NCI-H187 treated with DMSO at 0.1 percent for 48 hours (cell line): ENCODE measurements at places on chromosomes 6 and 20.

DNA sequence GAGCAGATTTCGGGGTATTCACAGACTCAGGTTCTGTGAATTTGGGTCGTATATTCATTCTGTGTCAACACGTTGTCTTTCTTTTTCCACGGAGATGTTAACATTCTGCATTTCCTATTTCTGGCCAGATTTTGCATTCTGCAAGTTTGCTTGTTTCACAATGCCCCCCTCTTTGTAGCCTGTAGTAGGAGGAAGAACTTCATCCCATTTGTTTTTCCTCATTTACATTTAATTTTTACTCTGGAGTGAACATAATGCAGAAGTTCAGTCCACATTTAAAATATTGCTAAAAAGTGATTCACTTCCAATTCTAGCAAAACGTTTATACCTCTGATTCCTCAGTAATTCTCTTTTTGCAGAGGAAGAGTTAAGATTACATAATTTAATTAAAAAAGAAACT is 12.9 kb downstream of the TAGAP start:
- DNase-seq = no peak

DNA sequence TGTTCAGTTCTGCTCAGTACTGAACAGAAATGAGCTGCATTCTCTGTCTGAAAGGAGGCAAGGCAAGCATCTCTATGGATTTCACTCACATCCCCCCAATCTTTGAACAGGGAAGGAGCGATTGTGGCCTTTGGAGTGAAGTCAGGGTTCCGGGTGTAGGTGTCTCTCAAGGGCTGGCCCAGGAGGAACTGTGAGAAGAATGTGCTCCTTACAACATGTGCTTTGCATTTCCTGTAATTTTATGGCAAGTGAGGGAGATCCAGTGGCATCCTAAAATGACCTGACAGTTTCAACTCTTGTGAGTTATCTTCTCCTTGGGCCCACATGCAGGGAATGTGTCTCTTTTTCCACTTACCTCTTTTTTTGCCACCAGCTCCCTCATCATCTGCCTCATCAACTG is 63.0 kb upstream of the RIN2 start:
- no peak for DNase-seq

GRCh38 chr6:163599136-163599535 is 184.6 kb downstream of the QKI start:
- DNase-seq = no peak

DNA sequence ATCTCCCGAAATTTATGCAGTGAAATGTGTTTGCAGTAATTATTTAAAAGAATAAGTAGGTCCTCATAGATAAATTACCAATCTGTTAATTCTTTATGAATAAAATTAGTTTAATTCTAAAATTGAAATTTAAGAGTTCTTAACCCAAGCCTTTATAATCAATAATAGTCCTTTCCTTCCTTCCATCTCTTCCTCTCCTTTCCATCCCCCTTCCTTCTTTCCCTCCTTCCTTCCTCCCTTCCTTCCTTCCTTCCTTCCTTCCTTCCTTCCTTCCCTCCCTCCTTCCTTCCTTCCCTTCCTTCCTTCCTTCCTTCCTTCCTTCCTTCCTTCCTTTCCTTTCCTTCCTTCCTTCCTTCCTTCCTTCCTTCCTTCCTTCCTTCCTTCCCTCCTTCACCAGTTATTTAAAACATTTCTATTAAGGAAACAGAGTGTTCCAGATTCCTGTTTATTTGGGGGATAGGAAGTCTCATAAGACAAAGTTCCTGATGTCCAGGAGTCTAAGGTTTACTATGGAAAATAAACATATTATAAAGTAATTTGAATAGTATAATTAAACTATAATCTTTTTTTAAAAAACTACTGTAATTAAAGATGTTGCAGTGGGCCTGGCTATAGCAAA is 285.3 kb upstream of the NOX3 start:
- no peak for DNase-seq

DNA sequence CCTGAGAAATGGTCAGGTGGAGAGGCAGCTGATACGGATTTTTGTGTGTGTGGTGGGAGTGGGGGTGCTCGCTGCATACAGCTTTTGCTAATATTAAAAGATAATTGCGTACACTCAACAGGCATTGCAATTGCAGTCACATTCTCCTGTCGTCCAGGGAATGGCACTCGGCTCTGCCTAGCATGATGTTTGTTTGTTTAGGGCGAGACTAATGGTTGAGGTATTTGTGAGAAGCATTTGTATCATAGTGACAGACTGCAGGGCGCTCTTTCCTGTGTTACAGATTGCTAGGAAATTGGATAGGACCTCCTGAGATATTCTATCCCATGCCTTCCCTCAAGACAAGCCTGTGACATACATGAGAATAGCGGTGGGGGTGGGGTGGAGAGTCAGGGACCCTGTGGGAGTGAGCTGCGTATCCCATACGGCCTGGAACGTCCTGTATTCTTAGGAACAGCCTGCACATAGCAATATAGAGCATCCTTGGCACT is 207.4 kb downstream of the SOX4 start:
- no peak for DNase-seq

- no peak for DNase-seq
Measured at GRCh38 chr6:11869672-11870340, 91.2 kb upstream of the ADTRP start.

DNA sequence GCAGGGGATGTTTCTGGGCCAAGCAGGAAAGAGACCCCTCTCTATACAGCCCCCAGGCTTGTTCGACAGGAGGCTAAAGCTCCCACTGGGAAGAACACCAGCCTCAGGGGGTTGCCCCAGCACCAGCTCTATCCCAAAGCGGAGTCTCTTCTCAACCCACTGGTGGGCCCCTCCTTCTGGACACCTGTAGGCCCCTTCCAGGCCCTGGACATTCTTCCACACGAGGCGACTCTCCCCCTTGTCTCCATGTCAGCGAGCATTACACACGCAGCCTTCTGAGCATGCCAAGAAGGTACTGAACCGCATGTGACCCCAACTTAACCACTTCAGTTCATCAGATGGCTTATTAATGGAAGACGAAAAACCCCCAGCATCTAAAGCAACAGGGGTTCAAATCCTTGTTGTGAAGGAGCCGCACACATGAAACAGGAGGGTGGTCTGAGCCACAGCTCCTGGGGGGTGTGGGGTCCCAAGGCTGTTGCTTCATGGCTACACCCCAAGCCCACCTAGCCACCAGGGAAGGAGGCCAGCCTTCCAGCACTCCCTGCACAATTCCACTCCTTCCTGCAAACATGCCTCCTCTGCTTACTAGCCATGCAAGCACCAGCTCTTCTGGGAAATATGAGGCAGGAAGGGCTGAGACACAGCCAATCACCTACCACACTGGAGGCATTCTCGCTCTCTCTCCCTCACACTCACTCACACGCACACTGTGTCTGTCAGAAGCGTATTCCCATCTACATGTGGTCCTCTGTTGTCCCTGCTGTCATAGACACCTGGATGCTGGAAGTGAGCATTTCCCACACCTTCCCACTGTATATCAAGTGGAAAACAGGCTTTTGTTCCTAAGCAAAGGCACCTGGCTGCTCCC is 104.5 kb downstream of the NOL4L start:
- DNase-seq = no peak

- DNase-seq = no peak
Measured at GRCh38 chr6:158157064-158157764, 10.8 kb downstream of the SERAC1 start.

- DNase-seq = no peak
Measured at GRCh38 chr20:8175741-8176675, 43.9 kb downstream of the PLCB1 start.

DNA sequence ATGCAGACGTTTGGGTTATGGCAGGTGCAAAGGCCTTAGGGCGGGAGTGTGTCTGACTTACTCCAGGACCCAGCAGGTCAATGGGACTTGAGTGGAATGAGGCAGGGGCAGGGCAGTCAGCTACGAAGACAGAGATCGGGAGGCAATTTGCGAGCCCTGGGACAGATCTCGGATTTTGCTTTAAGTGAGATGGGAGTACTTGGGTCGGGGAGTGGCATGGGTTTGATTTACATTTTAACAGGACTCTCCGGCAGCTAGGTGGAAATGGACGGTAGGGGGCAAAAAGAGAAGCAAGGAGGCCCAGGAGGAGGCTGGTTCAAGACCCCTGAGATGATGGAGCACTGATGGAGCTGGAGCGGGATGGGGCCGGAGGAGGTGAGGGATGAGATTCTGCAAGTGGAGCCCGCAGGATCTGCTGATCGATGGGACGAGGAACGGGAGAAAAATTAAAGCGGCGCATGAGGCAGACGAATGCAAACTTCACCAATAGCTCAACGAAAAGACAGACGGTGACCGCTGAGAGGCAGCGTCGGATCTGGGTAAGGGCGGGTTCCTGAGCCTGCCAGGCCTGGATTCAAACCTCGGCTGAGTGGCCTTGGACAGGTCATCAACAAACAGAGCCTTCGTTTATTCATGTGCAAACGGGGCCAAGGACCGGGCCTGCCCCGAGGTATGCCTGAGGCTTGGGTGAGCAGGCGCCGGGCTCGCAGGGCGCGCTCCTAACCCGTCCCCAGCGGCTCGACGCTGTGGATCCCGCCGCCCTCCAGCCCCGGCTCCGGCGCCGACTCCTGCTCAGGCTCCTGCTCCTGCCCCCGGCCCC is 756 bp upstream of the RBCK1 start:
- DNase-seq = peak; percentile 23

- DNase-seq = no peak
Measured at GRCh38 chr6:72825315-72825911, 203.5 kb downstream of the KCNQ5 start.

- DNase-seq = no peak
Measured at GRCh38 chr20:21389368-21389767, 8.0 kb downstream of the NKX2-4 start.

DNA sequence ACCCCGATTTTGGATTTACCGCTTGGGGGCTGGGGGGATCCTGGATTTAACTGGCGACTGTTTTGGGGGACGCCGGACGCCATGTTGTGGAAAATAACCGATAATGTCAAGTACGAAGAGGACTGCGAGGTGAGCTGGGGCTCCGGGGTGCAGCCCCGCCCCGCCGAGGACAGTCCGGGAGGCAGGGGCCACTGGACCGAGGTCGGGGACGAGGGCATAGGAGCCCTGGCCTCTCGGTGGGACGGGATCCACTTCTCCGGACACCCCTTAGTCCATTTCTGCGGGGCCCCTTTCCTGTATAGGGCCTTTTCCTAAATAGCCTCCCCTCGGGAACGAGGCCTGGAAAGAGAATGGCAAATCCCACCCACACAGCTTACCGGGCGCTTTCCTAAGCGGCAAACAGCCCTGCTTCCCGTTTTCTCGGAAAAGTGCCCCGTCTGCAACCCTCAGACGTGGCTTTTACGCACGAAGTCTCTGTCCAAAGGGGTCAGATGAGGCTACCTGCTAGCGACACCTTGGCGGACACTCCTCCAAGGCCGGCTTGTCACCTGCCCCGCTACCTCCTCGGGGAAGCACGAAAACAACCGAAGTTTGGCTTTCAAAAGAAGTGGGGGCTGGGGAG is 469 bp downstream of the TFAP2C start:
- DNase-seq = no peak

DNA sequence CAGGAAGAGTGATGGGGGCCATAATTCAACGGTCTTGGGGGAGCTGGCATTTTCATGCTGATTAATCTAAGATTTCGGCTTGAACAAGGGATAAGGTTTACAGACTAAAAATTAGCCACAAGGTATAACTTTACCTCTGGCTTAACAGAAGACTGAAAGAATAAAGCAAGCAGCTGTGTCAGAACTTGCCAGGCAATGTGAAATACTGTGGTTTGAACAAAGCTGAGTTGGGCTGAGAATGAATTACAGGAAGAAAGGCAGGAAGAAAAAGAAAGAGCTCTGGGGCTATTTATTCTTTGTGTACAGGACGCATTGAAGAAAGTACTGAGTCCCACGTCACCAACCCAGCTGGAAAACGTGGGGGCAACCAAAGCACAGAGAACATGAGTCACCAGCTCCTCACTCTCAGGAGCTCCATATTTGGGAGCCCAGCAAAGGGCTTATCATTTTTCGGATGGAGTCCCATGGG is 121.5 kb upstream of the NEDD9 start:
- no peak for DNase-seq

- DNase-seq = no peak
Measured at GRCh38 chr6:36873612-36874442, 776 bp downstream of the PPIL1 start.

DNA sequence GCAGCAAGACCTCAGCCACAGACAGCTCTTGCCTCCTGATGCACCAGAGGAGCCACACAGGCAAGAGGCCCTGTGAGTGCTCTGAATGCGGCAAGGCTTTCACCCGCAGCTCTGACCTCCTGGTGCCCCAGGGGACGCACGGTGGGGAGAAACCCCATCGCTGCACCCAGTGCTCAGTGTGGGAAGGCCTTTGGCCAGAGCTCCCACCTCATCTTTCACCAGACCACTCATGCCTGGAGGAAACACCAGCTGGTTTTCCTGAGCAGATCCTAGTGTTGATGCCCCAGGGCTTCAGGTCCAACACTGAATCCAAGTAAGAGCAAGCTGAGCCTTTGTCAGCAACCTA is 37.0 kb upstream of the XRN2 start:
- DNase-seq = no peak

DNA sequence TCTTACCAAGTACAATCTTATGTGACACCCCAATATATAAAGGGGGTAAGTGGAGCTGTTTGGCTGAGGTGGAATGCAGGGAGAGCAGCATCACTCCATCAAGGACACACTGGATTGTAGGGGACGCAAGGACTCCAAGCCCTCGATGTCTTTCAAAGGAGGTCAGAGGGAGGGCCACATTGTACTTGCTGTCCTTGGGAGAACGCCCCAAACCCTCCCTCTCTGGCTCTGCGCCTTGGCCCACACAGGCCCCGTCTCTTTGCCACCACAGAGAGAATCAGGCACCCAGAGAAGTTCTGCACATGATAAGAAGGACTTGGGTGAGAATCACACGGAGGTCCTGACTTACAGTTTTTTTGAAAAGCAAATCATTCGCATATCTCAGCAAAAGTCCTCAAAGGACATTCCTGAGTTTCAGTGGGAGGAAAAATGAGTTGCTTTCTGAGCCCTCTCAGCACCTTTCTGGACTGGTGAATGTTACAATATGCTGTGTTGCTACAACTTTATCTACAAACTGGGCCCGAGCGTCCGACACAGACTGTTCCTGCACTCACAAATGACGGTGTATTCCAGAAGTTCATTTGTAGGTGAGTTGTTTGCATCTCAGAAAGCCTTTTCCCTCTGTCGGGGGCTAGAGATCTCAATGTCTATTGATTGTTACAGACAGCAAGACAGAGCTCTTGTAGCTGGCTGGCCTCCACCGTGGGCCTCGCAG is 92.5 kb upstream of the AKAP12 start:
- DNase-seq = no peak

GRCh38 chr6:21461844-21462518 is 131.6 kb upstream of the SOX4 start:
- DNase-seq = no peak

DNA sequence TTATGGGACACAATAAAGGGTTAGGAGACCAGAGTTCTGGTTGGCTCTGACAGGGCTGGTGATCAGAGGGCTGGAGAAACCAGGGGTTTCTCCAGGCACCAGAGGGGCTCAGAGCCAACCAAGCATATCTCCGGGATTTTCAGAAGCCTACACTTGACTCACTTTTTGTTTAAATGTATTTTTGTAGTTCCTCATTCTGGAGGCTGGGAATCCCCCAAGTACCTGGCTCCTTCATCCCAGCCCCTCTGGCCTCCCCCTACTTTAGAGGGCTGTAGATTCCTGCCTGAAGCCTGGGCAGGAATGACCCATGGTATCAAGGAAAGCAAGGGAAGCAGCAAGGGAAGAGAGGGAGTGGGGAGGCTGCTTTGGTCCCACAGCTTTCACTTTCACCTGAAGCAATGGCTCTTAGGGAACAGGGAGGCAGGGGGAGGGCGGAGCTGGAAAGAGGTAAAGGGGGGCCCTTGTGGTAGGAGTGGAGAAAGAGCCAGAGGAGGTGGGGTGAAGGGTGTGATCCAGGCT is 973 bp downstream of the CD40 start:
- DNase-seq = no peak
